ENCODE measurements at places on chromosomes 5 and 9. TPM values are rescaled to one million over a fixed set of nuclear protein-coding genes. Genes with fewer than 3 reads are reported as not detected.

GRCh38 chr5:149563466-149563865 lies 12.2 kb upstream of the CSNK1A1 start:
- no peak for DNase-seq

GRCh38 chr9:120654272-120654671 lies 60.0 kb downstream of the MEGF9 start:
- no peak for DNase-seq

DNA sequence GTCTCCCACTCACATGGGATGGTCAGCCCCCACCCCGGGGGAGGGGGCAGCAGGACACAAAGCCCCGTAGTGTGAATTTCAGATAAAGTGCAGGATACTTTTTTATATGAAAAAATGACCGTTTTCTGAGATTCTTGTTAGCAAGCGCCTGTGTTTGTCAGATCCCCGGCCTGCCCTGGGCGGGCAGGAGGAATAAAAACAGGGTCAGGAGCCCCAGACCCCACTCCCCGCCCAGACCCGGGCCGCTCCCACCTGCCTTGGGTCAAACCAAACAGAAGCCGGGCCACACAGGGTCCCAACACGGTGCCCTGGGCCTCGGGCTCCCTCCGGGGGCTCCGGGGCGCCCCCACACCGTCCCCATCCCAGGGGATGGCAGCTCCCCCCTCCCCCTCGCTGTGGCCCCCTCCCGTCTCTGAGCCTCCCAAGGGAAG lies 13.5 kb upstream of the NRARP start:
- DNase-seq = no peak

Gene MEIKIN
- total RNA-seq = not detected

Data from A172 (cell line).